ENCODE measurements at places on chromosomes 5 and 9.

DNA sequence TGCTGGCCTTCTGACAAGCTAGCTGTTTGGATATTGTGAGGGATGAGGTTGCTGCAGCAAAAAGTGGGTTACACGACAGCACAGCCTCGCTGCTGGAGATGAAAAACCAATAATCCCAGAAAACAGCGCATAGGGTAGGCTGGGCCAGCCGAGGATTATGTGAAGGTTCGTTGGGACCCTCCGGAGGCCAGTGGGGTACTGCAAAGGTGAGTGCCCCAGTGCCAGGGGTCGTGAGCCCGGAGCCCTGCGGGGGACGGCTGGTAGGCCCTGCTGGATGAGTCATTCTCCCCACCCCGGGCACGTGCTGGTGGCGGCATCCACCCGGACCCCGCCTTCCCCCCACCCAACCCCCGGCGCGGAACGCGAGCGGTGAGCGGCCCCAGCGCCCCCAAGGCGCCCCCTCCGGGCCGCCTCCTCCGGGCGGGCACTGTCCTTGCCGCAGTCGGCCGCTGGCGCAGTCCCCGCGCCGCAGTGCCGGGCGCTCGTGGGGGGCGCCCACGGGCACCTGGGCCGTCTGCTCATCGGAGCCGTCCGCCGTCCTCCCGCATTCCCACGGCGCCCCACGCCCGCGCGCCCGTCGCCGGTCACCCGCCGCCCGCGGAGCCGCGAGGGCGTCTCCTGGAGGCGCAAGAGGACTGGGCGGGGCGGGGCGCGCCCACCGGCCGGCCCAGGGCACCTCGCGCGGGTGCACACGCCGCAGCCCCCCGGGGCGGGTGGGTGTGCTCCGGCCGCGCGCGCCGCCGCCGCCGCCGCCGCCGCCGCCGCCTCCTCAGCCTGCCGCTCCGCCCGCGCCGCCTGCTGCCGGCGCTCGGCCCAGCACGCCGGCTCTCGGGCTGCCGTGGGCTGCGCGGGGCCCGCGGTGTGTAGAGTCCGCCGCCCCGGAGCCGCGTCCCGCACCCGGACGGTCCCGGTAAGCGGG is at the start of gene PHF24:
Gene PHF24 (plus strand): TSS at position 794 of the 919 bp plus-strand sequence. CDS start 13,014 bp downstream, outside the sequence.
- DNase-seq: no peak

GRCh38 chr9:1125741-1126140 is 75.6 kb downstream of the DMRT2 start:
- DNase-seq: no peak

- DNase-seq: no peak
Observed at GRCh38 chr5:12313602-12314001, 409.4 kb upstream of the CTNND2 start.

DNA sequence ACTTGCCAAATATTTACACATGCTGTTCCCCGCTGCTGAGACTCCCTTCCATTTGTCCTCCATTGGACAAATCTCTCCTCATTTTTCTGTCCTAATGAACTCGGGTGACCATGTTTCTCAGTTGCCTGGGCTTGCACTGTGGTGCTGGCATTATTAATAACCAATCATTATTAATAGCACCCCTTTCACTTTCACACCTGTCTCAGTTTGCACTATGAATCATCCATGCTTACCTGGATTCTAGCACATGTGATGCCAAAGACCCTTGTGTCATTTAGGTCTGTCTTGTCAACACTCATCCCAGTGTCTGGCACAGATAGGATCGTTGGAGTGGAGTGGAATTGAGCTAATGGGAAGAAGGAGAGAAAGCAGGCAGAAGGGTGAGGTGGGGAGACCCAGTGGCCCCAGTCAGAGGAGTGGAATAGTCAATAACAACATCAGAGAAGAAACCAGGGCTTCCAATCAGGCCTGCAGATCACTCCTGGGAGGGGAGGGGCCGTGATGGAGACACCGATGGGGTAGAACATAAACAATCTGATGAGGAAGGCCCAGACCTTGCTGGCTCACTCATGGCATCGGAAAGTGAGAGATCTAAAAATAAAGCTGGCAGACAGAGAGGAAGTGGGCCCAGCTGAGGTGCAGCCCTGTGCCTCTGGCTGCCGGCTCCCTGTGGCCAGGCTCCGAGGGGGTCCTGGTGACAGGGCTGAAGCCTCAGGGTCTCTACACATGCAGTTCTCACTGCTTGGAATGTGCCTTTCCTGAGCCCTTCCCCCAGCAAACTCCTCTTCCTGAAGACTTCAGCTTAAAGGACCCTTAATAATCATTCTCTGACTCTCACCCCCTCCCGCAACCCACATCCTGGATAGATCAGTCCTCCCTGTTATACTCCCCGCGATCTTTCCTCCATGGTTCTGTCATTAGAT is 33.5 kb upstream of the CRB2 start:
- DNase-seq: no peak

- DNase-seq: no peak
Observed at GRCh38 chr9:94785215-94786169, 59.0 kb downstream of the AOPEP start.

DNA sequence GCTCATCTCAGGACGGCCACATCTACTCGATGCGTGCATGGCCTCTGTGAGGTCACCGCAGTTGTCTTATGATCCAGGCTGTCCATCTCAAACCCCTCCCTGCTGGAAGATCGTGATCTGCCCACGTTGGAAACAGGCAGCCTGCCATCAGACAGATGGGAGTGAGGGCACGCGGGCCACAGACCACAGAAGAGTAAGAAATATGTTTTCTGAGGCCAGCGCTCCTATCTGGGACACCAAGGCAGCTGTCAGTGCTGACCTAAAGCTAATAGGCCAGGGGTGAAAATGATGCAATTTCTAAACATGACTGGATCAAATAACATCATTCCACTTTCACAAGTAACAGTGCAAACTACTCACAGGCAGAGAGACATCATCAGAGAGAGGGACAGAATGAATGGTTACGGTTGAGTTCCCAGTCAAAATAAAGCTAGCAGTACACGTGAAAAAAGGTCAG is 57.1 kb upstream of the CER1 start:
- no peak for DNase-seq

GRCh38 chr9:6584881-6585597 is 60.5 kb downstream of the GLDC start:
- no peak for DNase-seq

DNA sequence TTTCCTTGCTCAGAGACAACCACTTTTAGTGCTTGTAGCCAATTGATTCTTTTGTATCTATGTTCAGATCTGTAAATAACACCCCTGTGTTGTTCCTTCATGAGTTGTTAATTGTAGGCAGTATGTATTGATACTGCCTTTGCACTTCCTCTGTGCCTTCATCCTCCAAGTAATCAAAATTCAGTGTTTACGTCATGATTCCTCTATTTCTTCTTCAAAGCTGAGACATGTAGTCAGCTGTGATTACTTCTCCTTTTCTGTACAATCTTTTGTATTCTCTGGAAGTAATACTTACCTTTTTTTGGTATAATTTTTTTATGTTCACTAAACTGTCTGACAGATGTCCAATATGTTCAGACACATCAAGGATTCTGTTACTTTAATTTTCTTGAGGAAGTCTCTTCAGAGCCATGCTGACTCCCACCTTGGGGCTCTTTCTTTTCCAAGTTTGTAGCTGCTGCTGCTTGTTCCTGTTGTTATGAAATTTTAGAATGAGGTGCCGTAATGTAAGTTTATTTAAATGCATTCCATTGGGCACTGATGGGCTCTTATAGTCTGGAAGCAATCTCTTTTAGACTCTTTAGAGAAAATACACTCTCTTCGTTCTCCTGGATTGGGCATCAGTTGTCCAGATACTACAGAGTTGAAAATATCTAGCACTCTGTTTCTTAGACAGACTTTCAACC is 30.5 kb upstream of the LRRC70 start:
- DNase-seq: no peak

DNA sequence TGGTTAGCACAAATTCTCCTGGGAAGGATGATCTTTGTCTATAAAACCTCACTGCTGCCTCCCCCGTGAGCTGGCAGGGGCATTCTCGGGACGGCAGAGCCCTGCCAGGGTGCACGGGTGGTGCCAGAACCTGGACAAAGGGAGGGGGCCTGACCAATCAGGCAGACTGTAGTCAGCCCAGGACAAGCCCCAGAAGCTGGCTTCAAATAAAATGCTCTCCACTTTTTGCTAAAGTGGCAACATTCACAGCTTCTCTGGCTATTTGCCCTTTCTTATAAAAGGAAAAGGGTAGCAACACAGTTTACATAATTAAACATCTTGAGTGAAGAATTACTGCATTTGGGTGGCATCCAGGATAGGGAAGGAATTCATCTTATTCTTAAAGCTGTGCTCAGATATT is 14.4 kb downstream of the IL9 start:
- no peak for DNase-seq

DNA sequence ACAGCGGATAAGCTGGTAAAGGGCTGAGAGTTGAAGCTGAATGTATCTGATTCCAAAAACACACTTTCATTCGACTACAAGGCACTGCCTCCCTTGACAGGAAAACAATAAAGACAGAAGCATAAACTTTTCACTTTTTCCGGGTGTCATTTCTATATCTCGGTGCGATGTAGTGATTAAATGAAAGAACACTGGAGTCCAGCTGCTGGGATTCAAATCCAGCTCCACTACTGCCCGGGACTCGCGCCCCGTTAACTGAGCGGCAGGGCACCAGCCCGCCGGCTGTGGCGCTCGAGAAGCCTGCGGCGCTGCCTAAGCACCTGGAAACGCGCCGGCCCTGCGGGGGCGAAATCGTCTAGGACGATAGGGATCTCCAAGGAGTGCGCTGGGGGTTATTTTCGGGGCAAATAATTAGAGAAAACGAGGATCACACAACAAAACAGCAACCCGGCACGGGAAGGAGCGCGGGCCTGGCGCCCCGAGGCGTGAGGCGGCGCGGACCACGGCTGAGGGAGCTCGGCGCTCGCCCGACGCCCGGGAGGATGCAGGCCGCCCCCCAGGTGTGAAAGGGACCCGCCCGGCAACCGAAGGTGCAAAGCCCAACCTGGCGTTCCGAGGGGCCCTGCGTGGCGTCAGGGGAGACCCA is 837 bp downstream of the UIMC1 start:
- no peak for DNase-seq

DNA sequence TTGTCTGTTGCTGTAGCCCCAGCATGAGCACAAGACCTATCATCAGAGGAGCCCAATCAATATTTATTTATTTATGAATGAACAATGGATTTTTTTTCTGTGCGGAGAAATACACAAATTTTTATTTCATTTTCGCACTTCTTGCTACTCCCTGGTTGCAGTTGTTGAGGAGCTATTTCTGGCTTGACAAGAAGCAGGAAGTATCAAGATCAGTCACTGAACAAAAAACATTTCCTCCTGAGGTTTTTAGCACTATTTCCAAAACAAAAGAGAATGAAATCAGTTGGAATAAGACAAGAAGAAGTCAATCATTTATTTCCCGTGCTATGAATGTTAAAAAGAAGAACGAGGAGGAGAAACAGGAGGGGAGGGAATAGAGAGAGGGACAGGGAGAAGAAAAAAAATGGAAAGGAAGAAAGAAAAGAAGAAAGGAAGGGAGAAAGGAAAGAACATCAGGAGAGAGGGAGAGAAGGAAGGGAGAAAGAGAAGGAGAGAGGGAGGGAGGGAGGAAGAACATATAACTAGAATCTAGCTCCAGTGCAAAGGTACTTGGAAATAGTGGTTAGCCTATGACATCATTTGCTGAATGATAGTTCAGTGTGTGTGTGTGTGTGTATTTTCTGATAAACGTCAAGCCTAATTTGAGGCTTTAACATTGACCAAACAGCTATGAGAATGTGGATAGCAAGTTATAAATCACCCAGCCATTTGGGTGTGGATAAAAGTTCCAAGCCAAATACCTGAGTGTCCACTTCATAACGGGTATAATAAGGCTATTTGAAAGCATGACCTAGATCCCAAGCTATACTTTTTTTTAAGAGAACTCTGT is 586.0 kb downstream of the EBF1 start:
- no peak for DNase-seq
